IPS-NIHi11 (cell line): ENCODE measurements at places on chromosomes 5 and 9.

- no peak for DNase-seq
These were observed 260.9 kb upstream of the TUSC1 start for GRCh38 chr9:25939126-25939525.

GRCh38 chr5:32597041-32597629 is 11.8 kb downstream of the SUB1 start:
- no peak for DNase-seq

- no peak for DNase-seq
These were observed 64.0 kb downstream of the DOCK8 start for GRCh38 chr9:278651-279050.

GRCh38 chr5:136646915-136647314 is 281.6 kb upstream of the TRPC7 start:
- DNase-seq: no peak

DNA sequence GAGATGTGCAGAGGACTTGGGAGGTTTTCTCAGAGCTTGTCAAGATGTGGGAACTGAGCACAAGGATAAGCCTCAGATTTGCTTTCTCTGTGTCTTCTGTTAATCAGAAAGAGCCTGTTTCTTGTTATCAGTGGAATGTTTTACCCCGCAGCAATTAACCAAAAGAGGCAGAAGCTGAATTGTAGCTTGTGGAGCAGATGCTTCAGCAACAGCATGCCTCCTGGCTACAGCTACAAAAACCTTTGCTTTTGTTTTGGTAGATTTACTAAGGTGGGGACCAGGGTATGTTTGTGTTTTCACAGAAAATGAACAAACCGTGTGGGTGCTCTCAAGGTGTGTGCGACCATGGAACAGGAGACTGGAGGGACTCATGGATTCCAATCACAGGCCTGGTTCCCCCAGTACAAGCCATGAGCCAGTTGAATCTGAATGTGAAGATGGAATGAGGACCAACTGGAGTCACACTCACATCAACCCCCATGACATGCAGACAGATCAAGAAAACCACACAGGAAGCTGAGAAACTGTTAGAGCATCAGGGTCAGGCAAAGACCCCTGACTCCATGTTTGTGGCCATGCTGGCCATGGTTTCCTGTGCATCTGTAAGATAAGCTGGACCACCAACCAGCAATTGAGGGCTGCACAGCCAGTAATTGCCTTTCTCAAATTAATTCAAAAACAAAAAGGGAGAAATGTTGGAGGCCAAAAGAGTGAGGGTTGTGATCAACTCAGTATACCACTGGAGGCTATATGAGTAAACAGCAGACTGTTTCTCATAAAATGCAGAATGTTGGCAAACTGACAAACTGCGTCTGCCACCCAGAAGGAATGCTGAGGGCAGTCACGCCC is 6.9 kb downstream of the UGT3A2 start:
- no peak for DNase-seq

DNA sequence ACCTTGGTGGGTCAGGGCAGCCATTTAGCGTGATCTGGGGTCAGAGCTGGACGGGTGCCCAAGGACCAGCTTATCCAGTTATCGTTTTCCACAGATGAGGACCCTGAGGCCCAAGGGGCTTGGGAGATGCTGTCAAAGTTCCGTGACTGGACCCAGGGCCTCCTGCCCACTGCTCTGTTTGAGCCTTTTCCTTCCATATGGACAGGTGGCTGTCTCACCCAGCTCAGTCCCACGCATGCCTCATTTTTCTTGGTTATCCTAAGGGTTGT is 56.5 kb downstream of the TRIP13 start:
- DNase-seq: no peak

- DNase-seq: no peak
These were observed 40.3 kb downstream of the SNCAIP start for GRCh38 chr5:122352331-122352730.
